D721Med (cell line): ENCODE measurements at places on chromosomes 16 and 17.

- DNase-seq: no peak
Measured at GRCh38 chr16:87815567-87815966, 49.8 kb upstream of the KLHDC4 start.

DNA sequence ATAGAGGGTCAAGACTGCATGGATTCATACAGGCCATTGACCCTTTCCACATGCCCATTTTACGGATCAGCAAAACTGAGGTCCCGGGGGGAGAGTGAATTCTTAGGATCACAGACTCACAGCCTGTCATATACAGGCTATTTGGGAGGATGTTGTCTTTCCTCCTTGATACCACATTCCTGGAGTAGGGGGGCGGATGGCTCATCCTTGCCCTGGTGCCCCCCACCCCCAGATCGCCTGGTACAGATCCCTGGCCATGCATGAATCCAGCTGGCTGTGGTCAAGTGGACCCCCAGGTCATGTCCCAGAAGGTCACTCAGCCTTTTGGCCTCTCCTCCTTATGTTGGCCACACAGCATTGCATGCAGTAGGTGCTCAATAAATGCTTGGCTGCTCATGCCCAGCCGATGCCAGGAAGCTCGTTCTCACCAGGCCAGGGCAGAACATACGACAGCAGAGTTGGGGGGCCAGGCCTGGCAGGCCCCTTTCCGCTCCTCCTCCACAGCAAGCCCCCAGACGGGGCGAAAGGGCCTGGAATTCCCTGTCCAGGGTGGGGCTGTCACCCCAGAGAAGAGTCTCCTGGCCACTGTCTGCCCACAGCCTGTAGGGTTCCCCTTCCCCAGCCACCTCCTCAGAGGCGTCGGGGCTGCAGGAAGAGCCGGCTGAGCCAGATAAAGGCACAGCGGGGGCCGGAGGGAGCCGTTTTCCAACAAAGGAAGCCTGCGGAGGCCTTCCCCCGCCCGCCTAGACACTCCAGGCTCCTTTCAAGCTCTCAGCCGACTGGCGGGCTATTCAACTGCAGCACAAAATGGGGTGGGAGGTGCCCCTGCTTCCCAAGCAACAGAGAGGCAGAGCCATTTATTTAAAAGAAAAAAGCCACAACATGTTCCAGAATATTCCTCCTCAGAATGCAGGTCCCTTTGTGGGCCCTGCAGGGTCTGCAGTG is 215.7 kb upstream of the CIBAR2 start:
- no peak for DNase-seq

DNA sequence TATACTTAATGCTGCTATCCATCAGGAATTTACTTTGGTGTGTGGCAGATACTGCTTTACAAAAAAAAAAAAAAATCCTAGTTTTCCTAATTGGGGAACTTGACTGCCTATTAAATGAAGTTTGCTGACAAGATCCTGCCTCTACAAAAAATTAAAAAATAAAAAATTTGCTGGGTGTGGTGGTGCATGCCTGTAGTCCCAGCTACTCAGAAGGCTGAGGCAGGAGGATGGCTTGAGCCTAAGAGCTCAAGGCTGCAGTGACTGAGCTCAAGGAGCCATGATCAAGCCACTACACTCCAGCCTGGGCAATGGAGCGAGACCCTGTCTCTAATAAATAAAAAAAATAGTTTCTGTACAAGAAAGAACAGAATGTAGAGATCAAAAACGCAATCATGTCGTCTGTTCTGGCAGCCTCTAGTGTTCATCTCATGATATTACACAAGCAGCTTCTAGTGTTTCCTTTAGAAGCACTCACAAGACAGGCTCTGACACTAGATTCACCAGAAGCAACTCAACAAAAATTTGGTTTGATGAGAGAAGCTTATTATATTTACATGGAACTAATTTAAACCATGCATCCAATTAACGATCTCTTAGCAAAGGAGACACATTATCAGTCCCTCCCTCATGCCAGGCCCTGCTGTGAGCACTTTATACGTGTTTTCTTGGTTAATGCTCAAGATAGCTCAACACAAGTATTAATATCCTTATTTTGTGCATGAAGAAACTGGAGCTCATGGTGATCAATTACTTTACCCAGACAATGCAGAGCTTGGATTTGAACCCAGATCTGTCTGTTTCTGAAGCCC is 6.8 kb upstream of the KRTAP17-1 start:
- no peak for DNase-seq

DNA sequence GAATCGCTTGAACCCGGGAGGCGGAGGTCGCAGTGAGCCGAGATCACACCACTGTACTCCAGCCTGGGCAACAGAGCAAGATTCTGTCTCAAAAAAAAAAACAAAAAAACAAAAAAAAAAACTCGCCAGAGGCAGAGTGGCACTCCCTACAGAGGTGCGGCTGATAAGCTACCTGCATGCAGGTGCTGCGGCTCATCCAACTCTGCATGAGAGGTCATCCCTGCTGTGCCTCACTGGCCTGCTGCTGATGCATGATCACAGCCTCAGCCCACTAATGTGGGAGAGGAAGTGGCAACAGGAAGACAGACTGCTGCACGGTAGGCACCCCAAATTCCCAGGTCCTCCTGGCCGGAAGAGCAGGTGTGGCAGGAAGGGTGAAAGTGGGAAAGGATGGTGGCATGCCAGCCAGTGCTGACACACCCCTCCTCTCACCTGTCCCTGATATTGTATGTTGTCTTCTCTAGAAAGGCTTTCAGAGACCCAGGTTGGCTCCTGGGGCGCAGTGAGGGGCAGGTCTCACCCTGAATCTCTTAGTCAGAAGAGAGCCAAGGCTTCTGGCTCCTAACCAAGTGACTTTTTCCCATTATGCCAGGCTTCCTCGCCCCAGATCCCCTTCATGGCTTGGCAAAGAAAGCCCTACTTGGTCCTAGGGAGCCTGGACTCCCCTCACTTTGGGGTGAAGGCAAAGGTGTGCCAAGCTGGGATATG is 11.8 kb downstream of the NXPH3 start:
- DNase-seq: no peak
